ENCODE measurements at places on chromosomes 4 and X.

GRCh38 chrX:68808686-68809357 is 20.0 kb upstream of the EFNB1 start:
- DNase-seq, result no peak

DNA sequence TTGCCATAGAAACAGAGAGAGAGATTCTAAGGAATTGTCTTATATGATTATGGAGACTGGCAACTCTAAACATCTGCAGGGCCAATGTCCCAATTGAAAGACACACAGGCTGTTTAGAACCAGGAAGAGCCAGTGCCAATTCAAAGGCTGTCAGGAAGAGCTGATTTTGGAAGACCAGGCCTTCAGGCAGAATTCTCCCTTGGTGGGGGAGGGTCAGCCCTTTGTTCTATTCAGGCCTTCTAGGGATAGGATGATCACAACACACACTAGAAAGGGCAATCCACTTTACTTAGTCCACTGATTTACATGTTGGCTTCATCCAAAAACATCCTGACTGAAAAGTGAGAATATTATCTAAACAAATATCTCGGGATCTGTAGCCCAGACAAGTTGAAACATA is 15.2 kb downstream of the C4orf46 start:
- DNase-seq, result no peak

GRCh38 chr4:124030147-124030546 is 633.6 kb downstream of the SPRY1 start:
- peak; percentile 94 for DNase-seq

GRCh38 chr4:19375136-19375804 is 876.4 kb upstream of the SLIT2 start:
- peak; percentile 78 for DNase-seq

GRCh38 chrX:50125480-50125879 is 75.3 kb downstream of the AKAP4 start:
- DNase-seq, result no peak

GRCh38 chr4:168560184-168561180 is 63.6 kb downstream of the PALLD start:
- peak; percentile 26 for DNase-seq

GRCh38 chrX:98409867-98410266 is 1526.2 kb downstream of the RPA4 start:
- DNase-seq, result no peak

DNA sequence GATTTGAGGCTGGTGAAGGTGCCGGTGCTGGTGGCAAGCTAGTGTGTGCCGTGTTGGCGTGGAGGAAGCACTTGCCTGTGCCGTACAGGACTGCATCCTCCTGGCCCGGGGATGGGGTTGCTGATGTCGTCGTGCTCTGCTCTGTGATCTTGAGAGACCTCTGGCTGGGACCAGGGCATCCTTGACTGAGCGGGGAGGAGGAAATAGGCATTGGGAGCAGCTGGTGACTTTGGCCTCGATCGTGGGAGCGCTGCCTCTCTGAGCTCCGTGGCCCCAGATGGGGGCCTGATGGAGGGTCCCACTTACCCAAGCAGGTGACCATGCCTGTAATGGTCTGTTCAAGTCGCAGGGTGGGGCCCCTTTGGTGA is 31.5 kb upstream of the CLCN4 start:
- no peak for DNase-seq

GRCh38 chr4:25628451-25628850 is 27.2 kb upstream of the SLC34A2 start:
- DNase-seq, result no peak

- DNase-seq, result no peak
Measured at GRCh38 chr4:88148560-88148959, 9.9 kb downstream of the ABCG2 start.

DNA sequence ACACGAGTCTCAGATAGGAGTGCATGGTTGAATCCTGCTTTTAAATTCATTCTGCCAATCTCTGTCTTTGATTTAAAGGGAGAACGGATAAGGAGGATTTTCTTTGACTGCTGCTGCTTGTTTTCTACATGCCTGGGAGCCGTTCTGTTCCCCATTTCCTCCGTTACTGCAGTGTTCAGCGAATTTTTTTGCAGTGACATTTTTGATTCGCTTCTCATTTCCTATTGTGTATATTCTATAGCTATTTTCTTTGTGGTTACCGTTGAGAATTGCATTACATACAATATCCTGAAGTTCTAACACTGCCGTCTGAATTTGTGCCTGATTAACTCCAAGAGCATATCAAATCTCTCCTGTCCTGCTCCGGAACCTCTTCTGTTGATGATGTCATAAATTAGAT is 14.8 kb upstream of the MAEA start:
- no peak for DNase-seq

- DNase-seq, result peak; percentile 13
Measured at GRCh38 chrX:107450823-107451509, 1.5 kb downstream of the FRMPD3 start.

DNA sequence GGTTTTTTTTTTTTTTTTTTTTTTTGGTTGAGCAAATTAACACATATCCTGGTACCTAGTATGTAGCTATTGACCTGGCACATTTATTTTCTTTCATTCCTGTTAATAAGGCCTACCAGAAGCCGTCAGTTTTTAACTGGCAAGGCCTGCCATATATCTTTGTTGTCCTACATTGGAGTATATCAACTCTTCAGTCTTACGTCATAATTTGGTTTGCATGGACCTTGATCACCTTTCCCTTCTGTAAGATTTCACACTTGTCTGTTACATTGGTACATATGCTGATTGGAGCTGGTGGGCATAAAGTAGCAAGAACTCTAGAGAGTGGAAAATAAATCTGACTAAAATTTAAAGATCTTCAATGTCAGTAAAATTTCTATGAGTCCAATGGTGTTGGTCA is 1658.0 kb downstream of the C4orf33 start:
- no peak for DNase-seq

GRCh38 chrX:119941336-119941735 is 2.2 kb downstream of the NKAP start:
- DNase-seq, result no peak

- DNase-seq, result no peak
Measured at GRCh38 chr4:94462572-94462971, 10.8 kb downstream of the PDLIM5 start.

- DNase-seq, result no peak
Measured at GRCh38 chrX:47587906-47588735, 5.9 kb downstream of the TIMP1 start.

- no peak for DNase-seq
Measured at GRCh38 chrX:791479-792034, 161.0 kb downstream of the SHOX start.

DNA sequence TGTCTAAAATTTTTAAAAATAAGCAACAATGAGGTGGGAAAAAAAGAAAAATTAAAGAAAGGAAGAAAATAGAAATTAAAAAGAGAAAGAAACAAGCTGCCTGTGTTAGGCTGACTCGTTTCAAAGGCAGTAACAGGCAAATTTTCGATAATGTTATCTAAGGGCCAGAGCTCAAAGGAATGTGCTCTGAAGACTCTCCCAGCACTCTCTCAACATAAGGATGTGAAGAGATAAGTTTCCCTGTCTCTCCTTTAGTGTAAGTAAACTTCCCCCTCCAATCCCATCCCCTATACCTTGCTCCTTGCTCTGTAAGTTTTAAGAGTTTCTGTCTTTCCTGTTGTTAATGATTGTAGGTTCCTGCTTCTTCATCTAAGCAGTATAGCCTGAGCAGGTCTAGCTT is 172.8 kb downstream of the TEX13C start:
- no peak for DNase-seq

- no peak for DNase-seq
Measured at GRCh38 chr4:63063760-63064159, 1345.5 kb downstream of the TECRL start.

- DNase-seq, result peak; percentile 34
Measured at GRCh38 chr4:21768349-21769310, 179.9 kb downstream of the KCNIP4 start.

GRCh38 chr4:24921491-24921890 is 8.6 kb upstream of the CCDC149 start:
- no peak for DNase-seq

DNA sequence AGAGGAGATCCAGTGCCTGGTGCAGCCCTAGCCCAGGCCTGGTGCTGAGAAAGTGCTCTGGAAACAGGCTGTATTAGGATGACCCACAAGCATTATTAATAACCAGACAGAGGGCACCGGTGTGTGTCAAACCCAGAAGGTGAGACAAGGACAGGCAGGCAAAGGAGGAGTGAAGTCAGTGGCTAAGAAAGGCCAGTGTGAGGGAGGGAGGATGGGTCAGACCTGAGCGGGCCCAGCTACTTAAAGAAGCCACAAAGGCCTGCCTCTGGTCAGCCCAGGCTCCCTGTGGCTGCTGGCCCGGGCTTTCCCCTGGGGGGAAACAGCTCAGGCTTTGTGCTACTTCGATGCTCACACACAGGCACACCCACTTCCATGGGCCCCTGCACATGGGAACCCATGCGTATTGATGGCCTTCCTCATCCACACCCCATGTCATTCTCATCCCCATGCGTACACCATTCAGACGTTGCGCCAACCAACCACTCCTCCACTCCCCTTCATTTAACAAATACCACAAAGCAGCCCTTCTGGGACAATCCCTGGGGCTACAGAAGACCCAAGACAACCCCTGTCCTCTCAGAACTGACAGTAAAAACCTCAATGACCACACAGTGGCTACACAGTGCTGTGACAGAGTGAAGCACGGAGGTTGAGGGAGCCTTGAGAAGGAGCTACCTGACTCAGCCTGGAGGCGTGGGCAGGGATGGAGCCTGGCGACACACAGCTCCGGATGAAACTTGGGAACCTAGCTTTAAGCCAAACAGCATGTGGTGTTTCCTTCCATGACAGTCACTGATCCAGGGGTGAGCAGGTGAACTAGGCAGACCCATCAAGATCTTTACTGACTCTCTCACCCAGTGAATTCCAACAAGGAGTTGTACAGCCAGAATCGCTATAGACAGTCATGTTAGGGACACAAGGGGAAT is 24.9 kb upstream of the MTM1 start:
- no peak for DNase-seq
